ENCODE measurements at places on chromosomes 6 and 20.
A peak's percentile ranks its signal among the peaks of the same experiment; 100 is the strongest.

GRCh38 chr6:36759148-36759759 lies 61.6 kb downstream of the RAB44 start:
- peak; percentile 37 for DNase-seq

- peak; percentile 94 for DNase-seq
Measured at GRCh38 chr20:63434599-63435378, 37.7 kb downstream of the KCNQ2 start.

DNA sequence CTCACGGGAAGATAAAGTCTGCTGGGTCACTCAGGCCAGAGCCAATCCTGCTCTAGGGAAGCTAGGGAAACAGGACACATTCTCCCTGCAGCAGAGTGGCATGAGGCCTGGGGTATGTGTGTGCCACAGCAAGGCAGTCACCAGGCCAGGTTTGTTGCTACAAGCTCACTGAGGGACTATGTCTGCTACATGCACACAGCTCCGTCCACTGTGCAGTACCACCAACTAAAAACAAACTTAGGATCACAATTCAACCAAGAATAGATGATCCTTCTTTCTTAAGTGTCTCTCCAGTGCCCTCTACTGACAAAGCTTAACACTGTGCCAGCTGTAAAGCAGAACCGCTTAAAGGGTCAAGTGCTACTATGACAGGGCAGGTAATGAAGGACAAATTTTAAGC lies 192.5 kb downstream of the PTPRK start:
- peak; percentile 29 for DNase-seq

DNA sequence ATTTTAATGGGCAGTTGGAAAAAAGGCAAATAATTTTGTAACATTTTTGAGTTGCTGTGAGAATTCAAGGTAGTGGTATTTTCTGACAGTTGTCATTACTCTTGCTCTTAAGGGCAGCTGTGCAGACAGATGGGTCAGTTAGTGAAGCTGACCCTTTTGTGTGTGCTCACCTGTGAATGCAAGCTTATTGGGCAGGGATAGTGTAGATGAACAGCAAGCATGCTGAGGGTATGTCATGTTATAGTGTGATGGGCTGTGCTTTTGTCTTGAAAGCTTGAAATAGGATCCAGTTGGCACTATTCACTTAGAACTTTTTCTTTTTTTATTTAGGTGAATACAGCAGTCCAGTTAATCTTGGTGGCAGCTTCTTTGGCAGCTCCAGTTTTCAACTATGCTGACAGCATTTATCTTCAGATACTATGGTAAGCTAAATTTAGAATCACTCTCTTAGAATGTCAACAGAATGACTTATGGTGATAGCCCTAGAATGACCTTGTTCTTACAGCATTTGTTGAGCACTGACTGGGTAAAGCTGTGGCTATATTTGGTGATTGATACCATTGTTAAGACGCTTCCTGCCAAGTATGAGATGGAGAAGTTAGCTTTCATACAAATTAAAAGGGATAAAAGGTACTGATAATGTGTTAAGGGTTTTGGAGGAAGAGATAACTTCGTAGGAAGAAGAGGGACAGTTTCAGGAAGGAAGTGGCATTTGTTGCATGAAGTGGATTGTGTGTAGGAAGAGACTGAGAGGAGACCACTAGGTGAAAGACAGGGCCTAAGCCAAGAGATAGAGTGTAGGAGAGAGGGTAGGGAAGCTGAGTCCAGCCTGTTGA lies 19.5 kb downstream of the LRRN4 start:
- DNase-seq: peak; percentile 44

GRCh38 chr6:79305020-79305419 lies 70.5 kb upstream of the HMGN3 start:
- no peak for DNase-seq

DNA sequence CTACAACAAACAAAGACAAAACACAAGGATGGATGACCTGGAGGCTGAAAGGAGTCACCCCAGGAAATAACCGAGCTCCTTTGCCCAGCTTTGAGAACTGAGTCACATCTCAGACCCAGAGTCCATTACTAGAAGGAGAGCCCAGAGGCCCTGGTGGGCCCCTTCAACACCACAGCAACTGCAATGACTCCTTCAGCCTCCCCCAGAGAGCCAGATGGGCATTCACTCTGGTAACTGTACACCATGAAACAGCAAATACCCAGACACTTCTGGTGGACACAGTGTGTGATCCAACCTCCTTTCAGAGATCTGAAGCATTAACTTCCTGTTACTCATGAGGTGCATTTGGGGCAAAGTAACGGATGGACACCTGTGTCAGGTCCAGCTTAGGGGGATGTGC lies 22.6 kb downstream of the RAET1L start:
- DNase-seq: no peak

DNA sequence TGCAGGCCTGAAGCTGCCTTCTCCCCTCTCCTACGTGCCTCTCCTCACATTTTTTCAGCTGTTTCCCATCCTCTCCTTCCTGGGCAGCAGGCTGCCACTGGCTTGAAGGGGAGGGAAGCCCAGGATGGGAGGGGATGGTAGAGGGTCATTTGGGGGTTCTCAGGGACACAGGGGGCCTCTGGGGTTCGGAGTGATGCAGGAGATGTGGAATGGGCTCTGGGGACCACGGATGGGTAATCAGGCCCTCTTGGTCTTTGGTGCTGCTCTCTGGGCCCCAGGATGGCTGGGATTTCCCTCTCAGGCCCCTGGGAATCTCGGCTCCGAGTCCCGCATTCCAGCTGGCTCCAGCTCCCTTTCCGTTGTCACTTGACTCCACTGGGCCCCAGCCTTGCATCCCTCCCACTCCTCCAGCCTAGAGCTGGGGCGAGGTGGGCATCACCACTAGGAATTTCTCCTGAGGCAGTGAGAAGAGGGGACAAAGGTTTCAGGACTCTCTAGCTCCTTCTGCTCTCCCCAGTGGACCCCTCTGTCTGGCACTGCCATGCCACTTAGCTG lies 2.0 kb upstream of the DDR1 start:
- peak; percentile 26 for DNase-seq

- no peak for DNase-seq
Measured at GRCh38 chr20:42406826-42407225, 782.9 kb downstream of the PTPRT start.
